ENCODE measurements at places on chromosomes 16 and 17. TPM values are rescaled to one million over a fixed set of nuclear protein-coding genes. Genes with fewer than 3 reads are reported as not detected.

Gene GABARAPL2
- 262 TPM for total RNA-seq

Gene NEUROD2
- total RNA-seq, result 2.5 TPM

Gene DDX42
- 101 TPM for total RNA-seq

Gene SNRNP25
- total RNA-seq, result 37.2 TPM

Gene SLC12A3
- total RNA-seq, result 0.11 TPM

Gene KRT23
- total RNA-seq, result 1.2 TPM

Gene CCL5
- 0.83 TPM for total RNA-seq

Gene HAGHL
- total RNA-seq, result 15.0 TPM

GRCh38 chr17:29627951-29628350, 5.2 kb upstream of the CORO6 start:
- no peak for DNase-seq

DNA sequence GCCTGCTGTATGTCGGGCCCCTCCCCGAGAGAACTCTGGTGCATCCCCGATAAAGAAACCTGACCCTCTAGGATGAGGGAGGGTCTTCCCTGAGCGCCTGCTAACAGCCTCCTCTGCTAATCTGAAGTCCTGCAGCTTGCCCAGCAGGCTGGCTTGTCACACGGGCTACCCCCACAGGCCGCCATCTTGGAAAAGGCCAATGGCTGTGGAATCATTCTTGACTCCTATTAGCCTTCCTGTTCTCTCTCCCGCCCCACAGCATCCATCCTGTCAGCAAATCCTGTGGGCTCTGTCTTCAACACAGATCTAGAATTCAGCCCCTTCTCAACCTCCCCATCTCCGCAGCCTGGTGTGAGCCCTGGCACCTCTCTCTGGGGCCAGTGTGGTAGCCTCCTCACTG, 12.0 kb downstream of the IL4R start:
- no peak for DNase-seq

DNA sequence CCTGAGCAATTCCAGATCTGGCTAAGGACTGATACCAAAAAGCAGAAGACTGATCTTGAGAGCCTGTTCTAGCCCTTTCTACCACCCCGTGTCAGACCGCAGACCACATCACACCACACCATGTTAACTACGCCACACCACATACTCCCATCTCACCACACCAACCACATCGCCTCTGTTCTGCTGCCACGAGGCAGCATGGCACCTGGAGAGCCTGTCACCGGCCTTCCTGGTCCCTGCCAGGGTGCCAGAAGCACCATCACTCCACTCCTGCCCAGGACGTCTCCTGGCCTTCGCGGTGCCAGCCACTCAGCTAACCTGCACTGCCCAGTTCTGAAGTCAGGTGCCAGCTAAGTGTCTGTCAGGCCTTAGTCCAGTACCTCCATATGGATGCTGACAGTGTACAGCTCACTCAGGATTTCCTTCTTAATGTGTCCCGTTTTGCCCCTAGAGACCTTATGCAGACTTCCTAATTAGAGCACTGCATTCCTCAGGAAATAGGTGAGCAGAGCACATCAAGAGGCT, 37.2 kb upstream of the BCAR1 start:
- no peak for DNase-seq

- DNase-seq, result no peak
Observed at GRCh38 chr17:74608511-74608910, 15.0 kb downstream of the CD300E start.

GRCh38 chr17:21689604-21690003, 2.7 kb upstream of the KCNJ18 start:
- no peak for DNase-seq

DNA sequence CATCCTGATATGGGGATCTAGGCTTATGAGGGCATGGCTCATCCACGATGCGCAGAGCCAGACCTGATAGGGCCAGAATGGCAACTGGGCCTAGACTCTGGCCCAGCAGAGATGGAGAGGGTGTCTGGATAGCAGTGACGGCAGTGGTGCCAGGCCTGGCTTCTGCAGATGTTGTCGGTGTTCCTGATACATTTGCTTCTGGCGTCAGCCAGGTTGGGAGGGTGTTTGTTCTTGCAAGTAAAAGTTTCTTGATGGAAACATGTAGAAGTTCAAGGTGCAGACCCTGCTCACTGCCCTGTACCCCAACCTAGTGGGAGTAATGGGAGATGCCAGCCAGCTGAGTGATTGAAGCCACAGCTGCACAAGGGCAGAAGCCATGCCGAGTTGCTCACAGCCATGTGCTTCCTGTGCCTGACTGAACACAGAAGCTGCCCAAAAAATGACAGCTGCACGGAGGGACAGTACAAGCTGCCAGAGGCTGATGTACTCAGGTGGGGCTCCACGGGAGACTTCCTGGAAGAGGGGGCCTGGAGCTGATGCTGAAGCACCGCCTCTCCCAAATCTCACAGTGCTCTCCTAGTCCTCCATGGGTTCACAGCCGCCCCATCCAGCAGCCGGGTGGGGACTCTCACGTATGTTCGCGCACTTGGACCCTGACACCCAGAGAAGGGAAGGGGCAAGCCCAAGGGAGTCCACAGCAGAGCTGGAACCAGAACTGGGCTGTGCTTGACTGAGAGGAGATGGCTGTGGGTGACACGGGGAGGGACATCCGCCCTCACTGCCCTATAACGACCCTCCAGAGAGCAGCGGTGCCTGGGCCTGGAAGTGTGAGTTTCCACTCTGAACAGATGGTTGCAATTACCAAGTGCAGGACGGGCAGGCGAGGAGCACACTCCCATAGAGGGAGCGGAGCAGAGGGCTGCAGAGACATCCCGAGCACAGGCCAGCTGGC, 78.7 kb downstream of the N4BP1 start:
- DNase-seq, result no peak

GRCh38 chr17:80941743-80942422, 49.8 kb upstream of the CHMP6 start:
- DNase-seq, result peak; percentile 78

DNA sequence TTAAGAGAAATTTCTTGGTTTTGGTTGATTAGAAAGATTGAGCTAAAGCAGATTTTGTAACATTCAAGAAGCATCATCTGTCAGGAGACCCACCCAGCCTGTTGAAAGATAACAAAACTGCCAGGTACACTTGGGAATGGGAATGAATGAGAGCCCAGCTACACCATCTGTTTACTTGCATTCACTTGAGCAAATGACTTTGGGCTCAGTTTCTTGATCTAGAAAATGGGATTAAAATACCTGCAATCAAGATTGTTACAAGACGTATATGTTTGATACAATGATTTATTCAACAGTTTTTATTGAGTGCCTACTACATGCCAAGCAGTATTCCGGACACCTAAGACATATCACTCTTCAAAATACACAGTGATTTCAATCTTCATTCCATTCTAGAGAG, 76.3 kb upstream of the HAS3 start:
- no peak for DNase-seq

DNA sequence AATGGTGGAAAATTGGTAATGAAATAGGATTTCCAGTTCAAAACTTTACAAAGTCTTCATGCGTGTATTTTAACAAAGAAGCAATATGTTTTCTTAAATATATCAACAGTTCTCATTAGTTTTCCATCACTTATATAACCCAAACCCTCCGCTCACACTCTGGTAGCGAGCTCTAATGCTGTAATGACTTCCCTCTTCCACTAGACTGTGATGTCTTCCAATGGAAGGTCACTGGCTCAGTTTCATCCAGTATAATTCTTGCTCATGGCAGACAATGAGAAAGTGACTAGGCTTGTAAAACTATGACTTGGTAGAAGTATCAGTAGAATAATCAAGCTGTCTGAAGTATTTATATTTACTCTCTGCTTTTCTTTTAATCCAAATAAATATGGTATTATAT, 32.8 kb downstream of the NETO2 start:
- DNase-seq, result no peak

GRCh38 chr16:87506423-87507350, 13.9 kb upstream of the ZCCHC14 start:
- no peak for DNase-seq

GRCh38 chr17:63402431-63403212, 43.5 kb downstream of the CYB561 start:
- no peak for DNase-seq

GRCh38 chr17:65121916-65122806, 15.0 kb upstream of the RGS9 start:
- DNase-seq, result no peak

GRCh38 chr16:82240111-82240510, 70.1 kb upstream of the MPHOSPH6 start:
- DNase-seq, result no peak

GRCh38 chr17:6205525-6205924, 135.3 kb downstream of the WSCD1 start:
- no peak for DNase-seq

GRCh38 chr17:66717641-66718058, 117.3 kb upstream of the CACNG5 start:
- no peak for DNase-seq

- no peak for DNase-seq
Observed at GRCh38 chr16:4316108-4316863, 419 bp downstream of the GLIS2 start.

- DNase-seq, result no peak
Observed at GRCh38 chr16:30660424-30661261, 2.4 kb downstream of the FBRS start.

DNA sequence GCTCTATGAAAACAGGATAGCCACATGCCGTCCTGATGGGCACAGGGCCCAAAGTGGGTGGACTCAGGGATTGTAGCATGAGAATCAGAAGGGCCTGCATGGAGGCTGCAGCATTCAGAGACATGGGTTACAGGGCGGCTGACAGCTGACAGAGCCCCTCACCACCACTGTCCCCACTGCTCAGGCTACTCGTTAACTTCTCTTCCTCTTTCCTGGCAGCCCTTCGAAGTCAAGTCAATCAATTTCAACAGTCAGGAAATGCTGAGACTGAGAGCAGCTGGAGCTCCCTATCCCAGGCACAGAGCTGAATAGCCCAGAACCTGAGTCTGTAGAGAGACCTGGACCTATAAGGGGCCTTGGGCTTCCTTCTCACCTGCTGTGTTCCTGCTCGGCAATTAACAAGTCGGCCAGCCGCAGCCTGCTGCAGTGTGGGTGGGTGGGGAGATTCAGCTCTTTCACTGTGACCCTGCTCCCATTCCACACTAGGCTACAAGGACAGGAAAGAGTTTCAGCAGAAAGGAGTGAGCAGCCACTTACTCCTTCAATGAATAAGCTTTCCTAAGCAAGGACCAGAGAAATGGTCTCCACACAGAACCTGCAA, 76.9 kb downstream of the TEX14 start:
- no peak for DNase-seq

DNA sequence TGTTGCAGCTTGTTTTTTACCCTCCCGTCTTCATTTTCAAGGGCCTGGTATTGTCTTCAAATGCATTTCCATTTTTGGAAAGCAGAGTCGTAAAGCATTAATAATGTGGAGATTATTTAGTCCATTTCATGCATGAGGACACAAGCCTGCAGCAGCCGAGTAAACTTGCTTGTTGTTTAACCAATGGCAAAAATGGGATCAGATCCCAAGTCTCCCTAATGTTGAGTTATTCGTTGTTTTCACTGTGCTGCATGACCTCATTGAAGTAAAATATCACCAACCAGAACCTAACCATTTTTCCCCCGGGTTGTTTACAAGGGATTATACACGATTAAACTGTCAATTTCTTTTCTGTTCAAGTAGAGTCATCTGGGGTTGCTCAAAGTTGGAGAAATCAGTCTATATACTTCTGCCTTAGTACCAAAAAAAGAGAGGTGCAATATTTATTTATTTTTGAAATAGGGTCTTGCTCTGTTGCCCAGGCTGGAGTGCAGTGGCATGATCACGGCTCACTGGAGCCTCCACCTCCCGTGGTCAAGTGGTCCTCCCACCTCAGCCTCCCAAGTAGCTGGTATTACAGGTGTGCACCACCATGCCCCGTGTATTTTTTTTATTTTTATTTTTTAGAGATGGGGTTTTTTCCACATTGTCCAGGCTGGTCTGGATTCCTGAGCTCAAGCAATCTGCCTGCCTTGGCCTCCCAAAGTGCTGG, 12.4 kb downstream of the AMZ2 start:
- no peak for DNase-seq

DNA sequence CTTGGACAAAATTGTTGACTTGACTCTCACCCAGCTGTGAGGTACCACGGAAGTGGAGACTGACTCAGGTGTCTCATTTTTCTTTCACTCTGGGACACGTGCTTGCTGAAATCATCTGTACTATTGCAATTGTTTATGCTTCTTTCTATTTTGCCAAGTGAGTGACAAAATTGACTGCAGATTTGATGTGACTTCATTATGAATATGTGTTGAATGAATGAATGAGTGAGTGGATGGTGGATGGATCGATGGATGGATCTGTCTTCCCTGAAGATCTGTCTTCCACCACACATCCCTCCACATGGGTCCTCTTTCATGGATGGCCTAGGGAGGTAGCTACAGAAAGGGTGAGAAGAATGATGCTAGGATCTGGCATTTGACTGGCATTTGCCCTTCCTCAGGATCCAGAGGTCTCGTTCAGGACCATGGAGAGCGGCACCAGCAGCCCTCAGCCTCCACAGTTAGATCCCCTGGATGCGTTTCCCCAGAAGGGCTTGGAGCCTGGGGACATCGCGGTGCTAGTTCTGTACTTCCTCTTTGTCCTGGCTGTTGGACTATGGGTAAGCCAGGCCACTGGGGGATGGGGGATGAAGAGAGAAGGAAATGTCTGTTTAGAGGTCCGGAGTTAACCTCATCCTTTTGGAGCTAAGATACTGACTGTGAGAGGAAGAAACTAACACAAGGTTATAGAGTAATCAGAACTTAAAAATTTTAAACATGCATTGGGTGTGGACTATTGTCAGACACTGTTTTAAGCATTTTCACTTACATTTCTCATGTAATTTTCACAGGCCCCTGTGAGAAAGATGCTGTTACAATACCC, 12.7 kb downstream of the SLC5A11 start:
- no peak for DNase-seq

GRCh38 chr16:17380613-17381012, 90.1 kb downstream of the XYLT1 start:
- DNase-seq, result no peak

GRCh38 chr17:683499-684254, 31.0 kb downstream of the VPS53 start:
- DNase-seq, result no peak

DNA sequence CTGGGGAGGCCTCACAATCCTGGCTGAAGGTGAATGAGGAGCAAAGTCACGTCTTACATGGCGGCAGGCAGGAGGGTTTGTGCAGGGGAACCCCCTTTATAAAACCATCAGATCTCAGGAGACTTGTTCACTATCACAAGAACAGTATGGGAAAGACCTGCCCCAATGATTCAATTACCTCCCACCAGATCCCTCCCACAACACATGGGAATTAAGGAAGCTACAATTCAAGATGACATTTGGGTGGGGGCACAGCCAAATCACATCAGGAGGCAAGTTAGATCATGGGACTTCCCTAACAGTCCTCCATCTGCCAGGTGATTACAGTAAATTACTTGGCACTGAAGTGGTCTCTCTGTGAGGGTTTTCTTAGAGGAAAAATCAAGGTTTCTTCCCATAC, 5.3 kb downstream of the TMEM114 start:
- no peak for DNase-seq

DNA sequence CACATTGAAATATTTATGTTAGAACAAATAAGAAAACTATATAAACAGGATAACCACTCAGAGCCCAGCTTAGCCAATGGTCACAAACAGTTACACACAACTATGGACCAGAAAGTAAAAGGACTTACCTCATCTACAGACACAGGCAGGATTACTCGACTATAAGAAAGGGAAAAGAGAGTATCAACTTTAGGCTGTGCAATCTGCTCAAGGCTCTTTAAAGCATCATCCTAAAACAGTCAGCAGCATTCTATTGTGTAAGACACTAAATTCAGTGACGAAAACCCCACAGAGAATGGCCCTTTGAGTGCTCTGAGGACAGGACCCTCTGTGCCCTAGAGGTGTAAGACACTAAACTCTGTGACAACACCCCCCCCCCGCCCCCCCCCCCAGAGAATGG, 4.2 kb downstream of the PITPNA start:
- DNase-seq, result no peak

All from spinal cord (tissue), 10 donors.